Caki2 (cell line): ENCODE measurements at places on chromosomes 3 and 15. TPM values are rescaled to one million over a fixed set of nuclear protein-coding genes. Genes with fewer than 3 reads are reported as not detected.

DNA sequence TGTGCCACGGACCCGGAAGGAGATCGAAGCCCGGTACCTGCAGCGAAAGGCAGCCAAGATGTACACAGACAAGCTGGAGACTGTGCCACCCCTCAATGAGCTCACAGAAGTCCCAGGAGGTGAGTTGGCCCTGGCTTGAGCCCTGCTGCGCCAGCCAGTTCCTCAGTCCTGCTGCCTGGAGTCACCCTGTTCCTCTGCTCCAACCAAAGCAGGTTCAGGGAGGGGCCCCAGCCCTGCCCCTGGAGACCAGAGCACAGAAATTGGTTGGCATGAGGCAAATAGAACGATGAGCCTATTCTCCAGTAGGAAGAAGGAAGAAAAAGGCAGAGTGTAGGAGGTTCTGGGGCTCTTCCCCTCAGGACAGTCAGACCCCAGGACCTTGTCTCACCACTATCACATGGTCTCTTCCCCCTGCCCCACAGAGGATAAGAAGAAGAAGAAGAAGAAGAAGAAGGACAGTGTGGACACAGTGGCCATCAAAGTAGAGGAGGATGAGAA is 8.0 kb downstream of the TMIE start:
- DNase-seq = no peak

GRCh38 chr15:89614164-89614563 is 38.9 kb downstream of the TICRR start:
- DNase-seq = no peak

- DNase-seq = no peak
Measured at GRCh38 chr3:123202451-123202850, 708 bp downstream of the SEC22A start.

GRCh38 chr3:101329016-101329673 is 8.8 kb upstream of the IMPG2 start:
- no peak for DNase-seq

DNA sequence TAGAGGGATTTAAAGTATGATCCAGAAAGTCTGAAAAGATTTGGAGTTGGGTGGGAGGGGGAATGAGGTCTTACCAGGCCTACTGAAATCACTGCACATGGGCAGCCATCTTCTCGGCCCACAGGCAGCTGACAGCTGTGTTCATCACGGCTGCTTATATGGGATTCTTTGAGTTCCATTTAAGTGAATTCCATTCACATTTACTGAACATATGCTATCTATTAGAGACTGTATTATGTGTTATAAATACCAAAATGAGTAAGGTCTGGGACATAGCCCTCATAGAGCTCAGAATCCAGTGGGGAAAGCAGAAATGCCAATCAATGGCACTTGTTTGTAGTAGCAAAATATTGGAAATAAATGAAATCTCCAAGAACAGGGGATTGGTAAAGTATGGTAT is 91.1 kb downstream of the TRIM42 start:
- no peak for DNase-seq

GRCh38 chr15:68376447-68377060 is 55.4 kb downstream of the ITGA11 start:
- no peak for DNase-seq

GRCh38 chr15:34025252-34025651 is 13.8 kb downstream of the AVEN start:
- DNase-seq = no peak

- no peak for DNase-seq
Measured at GRCh38 chr15:53789654-53790375, 30.4 kb upstream of the WDR72 start.

The CPEB1 gene
- total RNA-seq = 15.8 and 16.7 TPM in 2 replicates

The B3GALNT1 gene
- total RNA-seq = 9.7 and 11.9 TPM in 2 replicates

The SLC30A4 gene
- total RNA-seq = 1.0 and 3.0 TPM in 2 replicates
